Kidney (tissue), 22 donors: ENCODE measurements at places on chromosomes 13 and 19.
A peak's percentile ranks its signal among the peaks of the same experiment; 100 is the strongest.

DNA sequence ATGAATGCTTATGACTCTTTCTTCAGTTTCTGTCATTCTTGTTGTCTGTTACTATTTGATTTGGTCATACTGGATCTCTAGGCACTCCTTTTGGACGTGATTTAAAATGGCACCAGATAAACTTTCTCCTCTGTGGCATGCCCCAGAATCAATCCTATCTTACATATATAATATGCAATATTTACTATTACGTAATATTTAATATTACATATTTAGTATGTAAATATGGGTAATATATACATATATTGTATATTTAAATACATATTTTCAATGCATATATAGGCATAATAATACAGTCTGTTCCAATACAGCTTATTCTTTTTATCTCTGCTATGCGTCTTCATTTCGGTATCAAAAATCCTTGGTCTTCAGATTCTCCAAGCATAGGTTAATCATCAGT lies 104.4 kb upstream of the PRR20A start:
- no peak for DNase-seq

DNA sequence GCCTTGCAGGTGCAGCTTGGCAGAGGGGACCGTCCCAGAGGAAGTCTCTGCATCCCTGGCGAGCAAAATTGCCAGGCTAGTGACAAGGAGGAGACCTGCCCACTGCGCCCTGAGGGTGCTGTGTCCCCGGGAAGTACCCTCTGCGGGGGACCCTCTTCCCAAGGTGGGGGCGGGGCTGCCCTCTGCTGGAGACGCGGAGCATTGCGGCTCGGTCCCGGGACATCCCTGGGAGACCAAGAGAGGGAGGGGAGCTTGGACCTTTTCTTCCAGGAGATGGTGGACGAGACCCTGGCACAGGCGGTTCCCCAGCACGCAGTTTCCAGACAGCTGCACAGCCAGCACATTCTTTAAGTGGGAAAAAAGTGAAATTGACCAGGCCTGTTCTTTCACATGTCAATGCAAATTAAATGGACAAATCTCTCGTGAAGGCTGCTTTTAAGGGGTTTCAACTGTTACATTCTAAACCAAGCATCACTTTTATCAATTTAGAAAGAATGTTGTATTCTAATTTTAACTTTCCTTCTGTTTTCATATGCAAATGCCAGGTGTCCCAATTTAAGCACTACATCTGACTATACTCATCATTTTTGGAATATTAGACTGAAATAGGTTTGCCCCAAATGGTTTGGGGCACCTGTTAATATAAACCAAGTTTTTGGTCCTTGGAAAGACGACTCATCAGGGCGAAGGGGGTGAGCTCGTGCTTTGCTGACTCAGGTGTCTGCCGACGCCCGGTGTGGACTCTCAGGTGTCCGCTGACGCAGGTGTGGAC lies 60.7 kb downstream of the MCF2L start:
- DNase-seq: peak; percentile 68

DNA sequence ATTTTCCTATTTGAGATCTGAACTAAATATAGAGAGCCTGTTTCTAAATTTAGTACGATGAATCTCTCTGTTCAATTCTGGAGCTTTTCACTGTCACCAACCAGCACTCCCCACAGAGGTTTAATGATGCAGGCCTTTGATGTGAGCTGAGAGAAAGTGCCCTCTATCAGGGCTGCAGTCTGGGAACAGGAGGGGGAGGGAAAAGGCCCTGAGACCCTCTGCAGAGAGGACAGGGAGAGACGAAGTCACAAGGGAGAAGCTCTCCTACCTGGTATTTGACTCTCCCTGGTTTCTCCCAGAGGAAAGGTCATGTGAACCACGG lies 206.8 kb upstream of the SOX1 start:
- peak; percentile 24 for DNase-seq

DNA sequence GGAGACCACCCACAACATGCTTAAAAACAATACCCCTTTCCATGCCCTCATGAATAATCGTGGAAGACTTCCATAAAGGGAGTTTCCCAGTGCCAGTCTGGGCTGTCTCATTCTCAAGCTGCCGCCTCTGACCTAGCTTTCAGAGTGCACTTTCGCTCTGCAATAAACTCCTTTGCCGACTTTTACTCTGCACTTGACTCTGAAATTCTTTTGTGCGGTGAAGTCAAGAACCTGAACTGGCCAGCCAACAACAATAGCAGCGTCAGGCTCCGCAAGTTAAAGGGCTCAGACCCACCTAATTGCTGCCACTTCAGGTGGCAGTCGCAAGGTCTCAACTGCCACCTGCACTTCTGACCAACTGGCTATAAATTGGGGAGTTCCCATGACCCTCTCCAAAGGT lies 10.3 kb upstream of the LEUTX start:
- peak; percentile 16 for DNase-seq

DNA sequence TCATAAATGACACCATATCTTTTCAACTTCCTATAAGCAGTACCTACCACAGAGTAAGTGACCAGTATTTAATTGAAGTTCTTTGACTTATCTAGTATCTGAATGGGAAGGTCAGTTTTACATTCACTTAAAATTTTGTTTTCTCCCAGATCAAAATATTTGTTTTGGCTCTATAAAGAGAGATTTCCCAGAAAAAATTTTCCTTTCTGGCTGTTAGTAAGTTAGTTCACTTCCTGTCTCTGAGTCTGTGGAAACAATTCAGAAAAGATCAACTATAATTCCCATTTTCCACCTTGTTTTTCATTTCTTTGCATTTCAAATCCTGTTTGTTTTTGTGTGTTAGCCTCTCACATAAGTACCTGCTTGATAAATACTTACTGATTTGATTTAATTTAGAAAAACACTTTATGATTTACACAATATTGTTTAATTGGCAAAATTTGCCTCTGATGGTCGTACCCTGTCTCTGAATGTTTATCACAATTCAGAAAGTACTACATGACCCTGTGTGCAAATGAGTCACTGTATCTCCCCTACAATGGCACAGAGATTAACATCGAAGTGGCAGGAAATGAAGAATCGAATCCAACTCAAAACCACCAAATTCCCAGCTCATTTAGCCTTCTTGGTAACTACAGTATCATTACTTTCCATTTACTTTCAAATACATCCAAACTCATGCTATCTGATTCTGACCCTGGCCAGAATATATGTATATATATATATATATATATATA lies 15.4 kb upstream of the MED4 start:
- no peak for DNase-seq
